Heart left ventricle (tissue), 16 donors: ENCODE measurements at places on chromosomes 5 and 9.

GRCh38 chr5:123438244-123438643 lies 15.0 kb upstream of the CEP120 start:
- DNase-seq, result no peak

- DNase-seq, result peak; percentile 15
These were observed 220.0 kb downstream of the CACNA1B start for GRCh38 chr9:138097501-138097991.

DNA sequence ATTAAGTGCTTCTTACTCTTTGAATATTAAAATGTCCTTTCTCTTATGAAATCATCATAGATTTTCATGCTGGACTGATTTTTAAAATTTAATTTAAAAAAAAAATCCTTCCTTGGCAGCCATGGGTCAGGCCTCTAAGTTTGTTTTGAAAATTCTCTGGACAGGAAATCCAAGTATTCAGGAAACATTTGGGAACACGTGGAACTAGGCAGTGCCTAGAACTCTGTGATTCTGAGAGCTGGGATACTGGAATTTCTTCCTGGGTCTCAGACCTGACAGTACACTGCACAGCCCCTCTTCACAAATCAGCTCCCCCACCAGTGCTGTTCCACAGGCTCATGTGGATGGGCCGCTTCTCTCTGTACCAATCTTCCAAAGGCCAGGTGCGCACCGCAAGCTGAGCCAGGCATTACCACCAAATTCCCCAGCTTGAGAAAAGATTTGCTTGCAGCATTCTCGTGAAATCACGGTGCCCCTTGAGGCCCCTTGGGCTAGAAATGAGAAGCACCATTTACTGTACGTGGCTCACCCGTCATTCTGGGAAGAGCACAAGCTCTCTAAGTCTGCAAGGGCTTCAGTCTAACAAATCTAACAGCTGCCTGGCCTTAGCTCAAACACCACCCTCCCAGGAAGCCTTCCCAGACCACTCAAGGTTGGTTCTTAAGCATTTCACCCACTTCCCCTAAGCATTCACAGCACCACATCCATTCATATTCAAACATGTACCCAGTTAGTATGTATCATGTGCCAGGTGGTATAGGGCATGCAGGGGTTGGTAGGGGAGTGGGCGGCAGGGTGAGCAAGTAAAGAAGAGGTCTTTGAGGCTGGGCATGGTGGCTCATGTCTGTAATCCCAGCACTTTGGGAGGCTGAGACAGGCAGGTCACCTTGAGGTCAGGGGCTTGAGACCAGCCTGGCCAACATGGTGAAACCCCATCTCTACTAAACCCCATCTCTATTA lies 26.5 kb downstream of the B4GALT1 start:
- no peak for DNase-seq

GRCh38 chr5:80797428-80798024 lies 142.7 kb upstream of the DHFR start:
- DNase-seq, result no peak

- no peak for DNase-seq
These were observed 132.2 kb downstream of the ARHGAP26 start for GRCh38 chr5:142902186-142902965.
